ENCODE measurements at places on chromosomes 5 and 9.
A peak's percentile ranks its signal among the peaks of the same experiment; 100 is the strongest.

- no peak for DNase-seq
Measured at GRCh38 chr5:142820447-142820846, 50.3 kb downstream of the ARHGAP26 start.

DNA sequence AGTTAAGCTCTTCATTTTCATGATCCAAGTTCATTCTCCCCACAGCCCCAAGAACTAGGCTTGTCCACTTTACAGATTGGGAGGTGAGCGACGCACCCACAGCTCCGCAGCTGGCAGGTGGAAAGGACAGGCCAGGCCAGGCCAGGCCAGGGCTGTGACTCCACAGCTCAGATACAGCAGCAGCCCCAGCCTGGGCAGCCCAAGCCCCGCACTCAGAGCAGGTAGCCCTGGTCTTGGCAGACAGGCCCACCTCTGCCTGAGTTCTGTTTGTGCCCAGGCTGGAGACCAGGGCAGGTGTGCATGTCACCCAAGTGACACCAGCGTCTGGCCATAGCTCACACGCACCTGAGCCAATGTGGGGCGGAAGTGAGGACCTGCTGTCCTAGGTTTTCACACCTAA, 124.7 kb downstream of the WNK2 start:
- DNase-seq, result no peak

DNA sequence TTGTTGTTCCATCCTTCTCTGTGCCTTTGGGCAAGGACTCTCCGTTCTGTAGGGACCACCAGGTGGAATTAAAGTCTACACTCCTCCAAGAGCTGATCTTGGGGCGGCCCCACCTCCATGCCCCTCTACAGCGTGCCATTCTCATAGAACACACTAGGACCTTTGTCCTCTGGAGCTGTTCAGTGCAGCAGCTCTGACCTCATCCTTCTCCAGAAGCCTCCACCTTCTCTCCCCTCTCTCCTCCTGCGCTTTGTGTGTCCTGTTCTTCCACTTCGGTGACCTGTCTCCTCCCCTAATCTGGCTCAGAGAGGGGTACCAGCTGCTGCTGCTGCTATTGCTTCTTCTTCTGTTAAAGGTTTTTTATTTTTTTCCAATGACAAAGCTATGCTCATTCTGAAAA, 1.8 kb upstream of the MACROH2A1 start:
- DNase-seq, result no peak

DNA sequence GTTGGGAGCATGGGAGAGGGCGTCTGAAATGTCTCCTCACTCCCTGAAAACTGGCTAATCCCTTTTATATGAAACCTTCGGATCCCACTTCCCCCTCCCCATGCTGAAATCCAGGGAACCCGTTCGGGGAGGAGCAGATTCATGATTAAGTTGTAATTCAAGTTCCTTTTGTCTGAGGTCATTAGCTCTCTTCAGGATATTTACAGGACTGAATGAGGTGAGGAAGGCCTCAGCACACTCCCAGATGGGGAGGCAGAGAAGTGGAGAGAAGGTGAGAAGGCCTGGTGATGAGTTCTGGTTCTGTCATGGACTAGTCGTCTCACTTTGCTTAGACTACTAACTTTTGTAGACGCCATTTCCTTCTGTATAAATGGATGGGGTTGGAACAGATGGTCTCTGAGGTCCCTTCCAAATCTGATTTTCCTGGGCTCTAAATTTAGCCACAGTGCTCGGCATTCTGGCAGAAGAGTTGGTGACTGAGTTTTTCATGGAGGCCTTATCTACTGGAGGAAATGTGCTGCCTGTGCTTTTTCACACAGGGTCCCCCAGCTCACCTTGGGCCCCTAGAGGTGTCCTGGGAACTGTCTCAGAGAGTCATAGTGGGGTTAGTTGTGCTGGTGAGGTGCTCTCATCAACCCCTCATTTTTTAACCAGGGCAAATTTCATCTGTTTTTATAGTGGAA, 62.3 kb downstream of the PRDM6 start:
- no peak for DNase-seq

DNA sequence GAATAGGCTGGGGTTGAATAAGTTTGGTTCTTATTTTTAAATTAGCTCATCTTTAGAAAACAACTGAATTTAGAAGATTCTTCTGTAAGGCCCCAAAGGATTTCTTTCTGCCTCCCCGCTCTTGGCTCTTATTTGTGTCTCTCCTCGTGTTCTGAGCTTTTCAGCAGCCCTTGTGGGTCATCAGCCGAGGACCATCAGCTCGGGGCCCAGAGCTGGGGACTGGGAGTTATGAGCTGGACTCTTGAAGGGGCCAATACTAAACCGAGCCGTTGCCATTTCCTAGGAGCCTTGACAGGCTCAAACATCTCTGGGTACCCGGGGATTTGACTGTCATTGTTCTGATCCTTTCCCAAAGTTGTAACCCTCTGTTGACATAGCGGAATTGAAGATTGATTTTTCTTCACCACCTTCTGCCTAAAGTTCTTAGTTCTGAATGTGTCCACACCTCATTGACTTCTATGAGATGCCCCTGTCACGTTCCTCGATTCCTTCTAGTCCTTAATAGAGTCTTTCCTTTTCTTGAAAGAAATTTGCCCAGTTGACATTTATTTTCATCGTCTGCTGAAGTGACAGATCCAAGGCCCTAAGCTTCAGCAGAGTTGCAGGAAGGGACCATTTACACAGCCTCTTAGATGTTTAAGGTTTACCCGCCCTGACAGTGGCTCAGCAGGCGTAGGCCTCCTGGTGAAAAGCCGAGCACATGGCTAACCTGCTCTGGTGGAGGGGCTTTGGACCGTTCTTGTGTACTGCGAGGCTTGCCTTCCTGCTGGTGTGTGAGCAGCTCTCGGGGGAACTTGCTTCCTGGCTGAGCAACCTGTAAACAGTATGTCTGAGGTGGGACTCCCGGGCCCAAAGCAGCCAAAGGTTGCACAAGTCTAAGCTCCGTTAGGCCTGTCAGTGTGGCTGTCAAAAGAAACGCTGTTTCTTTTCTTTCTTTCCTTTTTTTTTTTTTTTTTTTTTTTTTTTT, 24.0 kb downstream of the ABL1 start:
- no peak for DNase-seq

GRCh38 chr5:172768098-172768572, 2.9 kb downstream of the DUSP1 start:
- no peak for DNase-seq

DNA sequence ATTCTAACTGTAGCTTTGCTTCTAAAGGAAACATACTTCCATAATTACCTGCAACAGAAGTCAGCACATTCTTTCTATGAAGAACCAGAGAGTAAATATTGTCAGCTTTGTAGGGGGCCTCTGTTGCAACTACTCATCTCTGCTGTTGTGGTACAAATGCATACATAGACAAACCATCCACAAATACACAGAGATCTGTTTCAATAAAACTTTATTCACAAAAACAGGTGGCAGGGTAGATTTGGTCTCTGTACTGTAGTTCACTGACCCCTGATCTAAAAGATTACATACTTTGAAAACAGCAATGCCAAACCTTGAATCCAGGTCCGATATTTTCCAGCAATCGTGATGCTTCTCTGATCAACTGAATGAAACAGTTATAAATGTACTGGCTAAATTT, 44.9 kb upstream of the RETREG1 start:
- no peak for DNase-seq

DNA sequence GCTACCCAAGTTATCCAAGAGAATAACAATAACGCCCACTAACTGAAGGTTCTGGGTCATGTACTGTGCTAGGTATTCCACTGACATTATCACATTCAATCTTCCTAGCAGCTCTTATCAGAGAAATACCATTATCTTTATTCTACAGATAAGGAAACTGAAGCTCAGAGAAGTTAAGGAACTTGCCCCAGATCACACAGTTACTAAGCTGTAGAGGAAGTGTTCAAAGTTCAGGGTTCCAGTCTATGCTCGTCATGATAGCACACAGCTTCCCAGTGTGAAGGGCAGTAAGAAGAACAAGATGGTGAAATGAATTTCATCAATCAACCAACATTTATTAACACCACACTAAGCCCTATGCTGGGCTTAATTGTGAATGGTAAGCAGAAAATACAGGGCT, 29.6 kb downstream of the ELOVL7 start:
- no peak for DNase-seq

DNA sequence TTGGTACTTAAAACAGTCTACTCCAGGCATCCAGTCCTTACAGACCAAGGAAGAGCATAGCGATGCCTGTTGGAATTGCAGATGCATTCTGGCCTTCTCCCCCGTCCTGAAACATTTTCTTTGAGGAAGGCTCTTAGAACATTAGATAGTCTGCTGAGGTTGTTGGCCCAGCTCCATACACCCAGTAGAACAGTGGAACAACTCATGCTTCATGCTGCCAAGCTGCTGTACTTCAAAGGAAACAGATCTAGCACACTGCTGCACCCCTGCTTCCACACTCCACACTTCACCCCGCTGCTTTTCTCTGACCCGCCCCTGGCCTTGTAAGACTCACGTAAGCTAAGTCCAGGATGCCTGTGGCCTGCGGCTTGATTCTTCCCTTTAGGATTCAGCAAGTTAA, 33.4 kb upstream of the NCS1 start:
- DNase-seq, result peak; percentile 69

DNA sequence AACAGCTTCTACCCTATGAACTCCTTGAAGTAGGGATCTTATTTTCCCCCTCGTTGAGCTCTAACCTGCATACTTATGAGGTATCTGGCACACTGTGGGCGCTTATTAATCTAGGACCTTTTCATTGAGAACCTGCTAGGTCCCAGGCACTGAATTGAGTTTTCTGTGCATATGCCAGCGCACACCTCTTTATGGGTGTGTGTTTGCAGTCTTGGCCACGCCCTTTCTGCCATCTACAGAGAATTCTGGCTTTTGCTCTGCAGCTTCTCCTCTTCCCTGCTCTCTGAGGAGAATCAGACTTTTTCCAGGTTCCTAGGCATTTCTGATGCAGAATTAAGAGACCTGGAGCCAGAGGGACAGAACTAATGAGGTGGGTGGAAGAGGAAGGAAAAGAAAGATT, 25.4 kb upstream of the SSBP2 start:
- no peak for DNase-seq

DNA sequence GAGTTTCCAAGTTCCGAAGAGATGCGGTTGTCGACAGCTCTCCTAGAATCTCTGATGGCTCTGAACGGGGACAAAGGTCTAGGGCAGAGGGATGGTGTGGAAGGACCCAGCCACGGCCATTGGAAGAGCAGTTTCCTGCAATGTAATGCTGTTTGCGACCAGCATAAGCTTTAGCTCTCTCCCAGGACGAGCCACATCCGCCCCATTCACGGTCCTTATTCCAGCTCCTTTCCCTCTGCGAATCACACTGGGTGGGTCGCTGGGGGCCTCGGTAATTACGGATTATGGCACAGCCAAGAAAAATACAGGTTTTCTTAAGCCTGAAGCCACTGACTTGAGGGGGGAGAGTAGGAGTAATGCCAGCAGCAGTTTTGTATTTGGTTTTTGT, 22.7 kb downstream of the ANXA2R start:
- peak; percentile 58 for DNase-seq

DNA sequence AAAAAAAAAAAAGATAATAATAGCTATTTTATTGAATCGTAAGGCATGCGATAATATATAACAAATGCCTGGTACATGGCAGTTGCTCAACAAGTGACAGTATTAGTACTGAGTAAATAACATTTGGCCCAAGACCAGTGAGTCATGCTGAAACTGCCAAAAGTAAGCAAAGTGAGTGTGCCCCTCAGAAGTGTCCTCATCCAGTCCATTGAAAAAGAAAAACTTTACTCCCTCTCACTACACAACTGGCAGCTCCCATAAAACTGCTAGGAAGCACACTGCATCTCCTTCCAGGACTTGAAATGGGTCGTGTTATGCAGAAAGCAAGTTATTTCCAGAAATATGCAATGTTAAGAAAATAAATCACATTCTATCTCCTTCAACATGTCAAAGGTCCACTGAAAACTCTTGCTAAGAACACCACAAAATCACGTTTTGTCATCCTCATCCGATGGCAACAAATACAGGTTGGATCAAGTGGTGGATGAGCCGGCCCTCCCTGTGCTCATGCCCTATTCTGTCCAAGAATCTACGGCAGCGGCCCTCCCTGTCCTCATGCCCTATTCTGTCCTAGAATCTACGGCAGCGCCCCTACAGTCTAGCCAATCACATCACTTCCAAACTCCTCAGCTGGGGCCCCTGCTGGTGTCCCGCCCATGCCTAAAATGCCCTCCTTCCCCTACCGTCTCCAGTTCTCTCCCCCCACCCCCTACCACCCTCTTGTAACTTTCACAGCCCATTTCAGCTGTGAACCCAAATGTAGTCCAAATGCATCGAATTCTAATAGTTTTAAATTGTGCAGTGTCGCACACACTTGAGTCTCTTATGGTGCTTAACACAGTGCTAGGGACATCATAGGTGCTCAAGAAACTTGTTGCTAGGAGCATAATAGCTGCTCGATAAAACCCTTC, 12.5 kb downstream of the PTCH1 start:
- peak; percentile 66 for DNase-seq

DNA sequence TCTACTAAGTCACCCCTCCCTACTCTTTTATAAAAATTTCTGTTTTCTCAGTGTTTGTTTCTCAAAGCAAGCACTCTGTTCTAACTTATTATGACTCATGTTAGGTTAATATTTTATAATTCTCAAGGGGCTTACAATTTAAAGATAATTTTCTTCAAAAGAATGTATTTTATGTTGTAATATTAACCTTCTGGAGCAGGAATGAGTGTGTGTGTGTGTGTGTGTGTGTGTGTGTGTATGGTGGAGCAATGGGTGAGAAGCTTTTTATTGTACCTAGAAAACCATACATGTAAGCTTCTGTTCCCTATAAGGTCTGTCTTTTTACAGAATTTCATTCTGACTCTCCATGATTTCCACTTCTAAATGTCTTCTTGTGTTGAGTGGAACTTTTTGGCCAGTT, 63.0 kb downstream of the PBX3 start:
- DNase-seq, result no peak
